Dorsolateral prefrontal cortex (tissue), 122 donors: ENCODE measurements at places on chromosomes 12 and 14. TPM values are rescaled to one million over a fixed set of nuclear protein-coding genes. Genes with fewer than 3 reads are reported as not detected.

GRCh38 chr12:96015672-96016071, 19.5 kb upstream of the HAL start:
- DNase-seq: no peak

DNA sequence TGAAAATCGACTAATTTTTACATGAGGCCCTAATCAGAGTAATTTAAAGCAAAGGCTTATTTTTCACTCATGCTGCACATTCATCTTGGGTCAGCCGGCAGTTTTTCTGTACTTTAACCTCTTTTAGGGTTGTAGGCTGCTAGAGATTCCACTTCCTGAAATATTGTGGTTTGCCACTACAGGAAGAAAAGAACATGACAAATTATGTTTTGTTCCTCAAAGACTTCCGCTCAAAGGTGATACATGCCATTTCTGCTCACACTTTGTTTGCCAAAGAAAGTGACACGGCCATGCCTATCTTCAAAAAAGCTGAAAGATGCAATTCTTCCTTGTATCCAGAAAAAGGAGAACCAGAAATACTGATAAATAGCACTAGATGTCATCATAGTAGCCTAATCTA, 183.4 kb upstream of the PPFIA2 start:
- DNase-seq: no peak

GRCh38 chr14:55699131-55700057, 119.4 kb downstream of the KTN1 start:
- no peak for DNase-seq

DNA sequence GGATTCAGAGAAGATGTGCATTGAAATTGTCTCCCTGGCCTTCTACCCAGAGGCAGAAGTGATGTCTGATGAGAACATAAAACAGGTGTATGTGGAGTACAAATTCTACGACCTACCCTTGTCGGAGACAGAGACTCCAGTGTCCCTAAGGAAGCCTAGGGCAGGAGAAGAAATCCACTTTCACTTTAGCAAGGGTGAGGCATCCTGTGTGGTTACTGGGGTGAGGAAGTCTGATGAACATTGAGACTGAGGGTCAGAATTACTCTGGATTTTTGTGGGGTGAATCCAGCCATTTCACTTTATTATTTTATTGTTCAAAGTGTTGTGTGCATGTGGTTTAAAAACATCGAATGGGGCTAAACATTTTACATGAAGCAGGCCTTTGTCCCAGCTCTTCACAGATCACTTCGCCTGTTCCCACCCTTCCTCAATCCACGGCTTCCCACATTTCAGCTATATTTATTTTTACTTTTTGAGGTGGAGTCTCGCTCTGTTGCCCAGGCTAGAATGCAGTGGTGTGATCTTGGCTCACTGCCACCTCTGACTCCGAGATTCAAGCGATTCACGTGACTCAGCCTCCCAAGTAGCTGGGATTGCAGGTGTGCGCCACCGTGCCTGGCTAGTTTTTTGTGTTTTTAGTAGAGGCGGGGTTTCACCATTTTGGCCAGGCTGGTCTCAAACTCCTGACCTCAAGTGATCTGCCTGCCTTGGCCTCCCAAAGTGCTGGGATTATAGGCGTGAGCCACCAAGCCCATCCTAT, 40.6 kb downstream of the SUPT16H start:
- no peak for DNase-seq

The PLEKHD1 gene
- total RNA-seq: 3.4 TPM
